ENCODE measurements at places on chromosomes 16 and 17.

DNA sequence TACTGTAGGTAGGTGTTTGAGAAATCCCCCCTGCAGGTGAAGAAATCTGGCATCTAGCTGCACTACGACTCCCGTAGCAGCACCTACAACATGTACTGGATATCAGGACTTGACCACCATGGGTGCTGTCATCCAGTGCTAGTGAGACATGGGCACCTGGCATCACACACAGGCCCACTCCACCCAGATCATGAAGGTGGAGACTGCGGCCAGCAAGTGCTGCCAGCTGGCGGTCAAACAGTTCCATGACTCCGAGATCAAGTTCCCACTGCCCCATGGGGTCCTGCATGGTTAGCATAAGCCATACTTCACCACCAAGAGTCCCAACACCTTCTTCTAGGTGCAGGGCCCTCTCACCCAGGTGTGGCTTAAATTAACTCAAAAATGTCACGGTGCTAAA lies 213.0 kb upstream of the C17orf78 start:
- DNase-seq, result no peak

DNA sequence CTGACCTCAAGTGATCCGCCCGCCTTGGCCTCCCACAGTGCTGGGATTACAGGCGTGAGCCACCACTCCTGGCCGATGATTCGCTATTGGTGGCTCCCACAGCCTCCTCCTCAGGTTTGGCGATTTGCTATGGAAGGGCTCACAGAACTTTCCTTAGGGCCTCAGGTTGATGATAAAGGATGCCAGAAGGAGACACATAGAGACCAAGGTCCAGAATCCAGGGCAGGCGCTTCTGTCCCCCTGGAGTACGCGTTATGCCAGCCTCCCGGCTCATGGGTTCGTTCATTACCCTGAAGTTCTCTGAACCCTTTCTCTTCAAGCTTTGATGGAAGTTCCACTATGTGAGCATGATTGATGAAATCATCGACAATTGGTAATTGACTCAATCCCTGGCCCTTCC lies 19.9 kb downstream of the LGALS3BP start:
- no peak for DNase-seq

GRCh38 chr17:35293151-35293847 lies 50.4 kb downstream of the SLFN5 start:
- DNase-seq, result no peak

GRCh38 chr17:81542431-81543338 lies 9.5 kb downstream of the FAAP100 start:
- DNase-seq, result no peak

GRCh38 chr17:17511881-17512858 lies 16.0 kb upstream of the RASD1 start:
- peak; percentile 98 for DNase-seq

DNA sequence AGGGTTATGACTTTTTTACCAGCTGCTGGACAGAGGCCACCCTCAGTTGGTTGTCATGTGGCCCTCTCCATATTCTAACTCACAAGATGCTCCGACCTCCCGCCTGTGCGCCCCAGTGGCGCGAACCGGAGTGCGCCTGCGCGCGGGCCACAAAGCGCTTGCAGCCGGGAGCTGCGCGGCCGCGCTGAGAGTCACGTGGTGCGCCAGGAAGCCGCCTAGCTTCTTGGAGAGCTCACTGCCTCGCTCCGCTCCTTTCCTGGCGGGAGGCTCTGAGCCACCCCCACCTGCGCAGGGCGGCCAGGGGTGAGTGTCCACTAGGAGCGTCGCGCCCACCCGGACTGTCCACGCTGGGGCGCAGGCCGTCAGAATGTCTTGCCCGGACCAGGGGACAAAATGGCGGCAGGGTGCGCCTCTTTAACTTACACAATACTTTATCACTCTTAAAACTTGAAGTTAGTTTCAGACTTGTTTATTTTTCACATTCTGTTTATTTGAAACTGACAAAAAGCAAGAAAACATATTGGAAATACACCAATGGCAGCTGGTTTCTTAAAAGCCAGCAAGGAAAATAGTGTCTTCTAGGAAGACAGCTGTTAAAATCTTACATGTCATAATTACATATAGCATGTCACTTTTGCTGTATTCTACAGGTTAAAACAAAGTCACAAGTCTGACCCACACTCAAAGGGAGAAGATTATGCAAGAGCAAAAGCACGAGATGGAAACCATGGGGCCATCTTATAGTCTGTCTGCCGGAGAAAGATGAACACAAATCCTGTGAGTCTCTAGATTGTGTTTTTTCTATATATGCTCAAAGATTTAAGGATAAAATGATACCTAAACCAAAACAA lies 357.9 kb downstream of the CNTNAP4 start:
- DNase-seq, result no peak

DNA sequence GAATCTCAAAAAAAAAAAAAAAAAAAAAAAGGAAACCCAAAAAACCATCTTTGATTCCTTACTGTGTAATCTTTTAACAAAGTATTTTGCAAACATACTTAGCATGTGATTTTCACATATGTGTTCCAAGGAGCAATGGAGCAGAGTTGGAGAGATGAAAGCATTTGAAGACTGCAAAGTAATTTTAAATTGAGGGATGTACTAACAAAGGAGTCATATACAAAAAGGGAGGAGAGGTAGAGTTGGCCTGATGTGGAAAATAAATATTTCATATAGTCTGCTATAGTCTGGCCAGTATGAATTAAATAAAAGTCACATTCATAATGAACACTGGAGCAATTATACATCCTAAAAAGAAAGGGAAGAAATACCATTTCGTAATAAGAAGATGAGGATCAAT lies 265.8 kb upstream of the TBX2 start:
- no peak for DNase-seq

DNA sequence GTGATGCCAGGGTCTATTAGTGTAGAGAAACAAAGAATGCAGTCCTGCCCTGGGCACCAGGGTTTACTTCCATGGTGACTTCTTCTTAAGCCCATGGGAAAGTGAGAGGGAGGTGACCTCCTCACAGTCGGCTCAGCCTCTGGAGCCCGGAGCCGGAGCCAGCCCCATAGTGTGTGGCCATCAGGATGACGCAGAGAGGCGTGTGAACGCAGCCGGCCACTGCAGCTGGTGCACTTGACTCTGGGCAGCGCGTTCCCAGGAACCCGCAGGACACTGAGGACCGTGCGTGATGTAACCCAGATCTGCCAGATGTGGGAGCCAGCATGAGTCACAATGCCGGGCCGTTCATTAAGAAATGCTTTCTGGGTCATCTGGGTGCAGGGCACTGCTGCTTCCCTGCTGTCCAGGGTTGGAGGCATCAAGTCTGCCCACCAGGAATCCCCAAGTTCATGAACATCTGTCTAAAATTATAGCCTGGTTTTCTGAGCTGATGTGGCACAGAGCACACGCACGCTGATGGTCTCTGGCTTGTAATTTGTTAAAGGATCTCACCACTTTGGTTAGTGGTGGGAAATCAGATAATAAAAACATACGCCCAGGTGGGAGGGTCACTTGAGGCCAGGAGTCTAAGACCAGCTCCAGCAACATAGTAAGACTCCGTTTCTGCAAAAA lies 114.1 kb downstream of the PITPNC1 start:
- DNase-seq, result peak; percentile 97

- no peak for DNase-seq
These were observed 163.6 kb upstream of the C17orf78 start for GRCh38 chr17:37212179-37212578.

DNA sequence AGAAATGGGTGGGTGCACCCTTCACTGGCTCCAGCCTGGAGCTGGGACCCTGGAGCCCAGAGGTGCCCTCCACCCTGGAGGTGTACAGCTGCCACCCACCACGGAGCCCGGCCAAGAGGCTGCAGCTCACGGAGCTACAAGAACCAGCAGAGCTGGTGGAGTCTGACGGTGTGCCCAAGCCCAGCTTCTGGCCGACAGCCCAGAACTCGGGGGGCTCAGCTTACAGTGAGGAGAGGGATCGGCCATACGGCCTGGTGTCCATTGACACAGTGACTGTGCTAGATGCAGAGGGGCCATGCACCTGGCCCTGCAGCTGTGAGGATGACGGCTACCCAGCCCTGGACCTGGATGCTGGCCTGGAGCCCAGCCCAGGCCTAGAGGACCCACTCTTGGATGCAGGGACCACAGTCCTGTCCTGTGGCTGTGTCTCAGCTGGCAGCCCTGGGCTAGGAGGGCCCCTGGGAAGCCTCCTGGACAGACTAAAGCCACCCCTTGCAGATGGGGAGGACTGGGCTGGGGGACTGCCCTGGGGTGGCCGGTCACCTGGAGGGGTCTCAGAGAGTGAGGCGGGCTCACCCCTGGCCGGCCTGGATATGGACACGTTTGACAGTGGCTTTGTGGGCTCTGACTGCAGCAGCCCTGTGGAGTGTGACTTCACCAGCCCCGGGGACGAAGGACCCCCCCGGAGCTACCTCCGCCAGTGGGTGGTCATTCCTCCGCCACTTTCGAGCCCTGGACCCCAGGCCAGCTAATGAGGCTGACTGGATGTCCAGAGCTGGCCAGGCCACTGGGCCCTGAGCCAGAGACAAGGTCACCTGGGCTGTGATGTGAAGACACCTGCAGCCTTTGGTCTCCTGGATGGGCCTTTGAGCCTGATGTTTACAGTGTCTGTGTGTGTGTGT lies 46.8 kb downstream of the IL21R start:
- DNase-seq, result no peak

DNA sequence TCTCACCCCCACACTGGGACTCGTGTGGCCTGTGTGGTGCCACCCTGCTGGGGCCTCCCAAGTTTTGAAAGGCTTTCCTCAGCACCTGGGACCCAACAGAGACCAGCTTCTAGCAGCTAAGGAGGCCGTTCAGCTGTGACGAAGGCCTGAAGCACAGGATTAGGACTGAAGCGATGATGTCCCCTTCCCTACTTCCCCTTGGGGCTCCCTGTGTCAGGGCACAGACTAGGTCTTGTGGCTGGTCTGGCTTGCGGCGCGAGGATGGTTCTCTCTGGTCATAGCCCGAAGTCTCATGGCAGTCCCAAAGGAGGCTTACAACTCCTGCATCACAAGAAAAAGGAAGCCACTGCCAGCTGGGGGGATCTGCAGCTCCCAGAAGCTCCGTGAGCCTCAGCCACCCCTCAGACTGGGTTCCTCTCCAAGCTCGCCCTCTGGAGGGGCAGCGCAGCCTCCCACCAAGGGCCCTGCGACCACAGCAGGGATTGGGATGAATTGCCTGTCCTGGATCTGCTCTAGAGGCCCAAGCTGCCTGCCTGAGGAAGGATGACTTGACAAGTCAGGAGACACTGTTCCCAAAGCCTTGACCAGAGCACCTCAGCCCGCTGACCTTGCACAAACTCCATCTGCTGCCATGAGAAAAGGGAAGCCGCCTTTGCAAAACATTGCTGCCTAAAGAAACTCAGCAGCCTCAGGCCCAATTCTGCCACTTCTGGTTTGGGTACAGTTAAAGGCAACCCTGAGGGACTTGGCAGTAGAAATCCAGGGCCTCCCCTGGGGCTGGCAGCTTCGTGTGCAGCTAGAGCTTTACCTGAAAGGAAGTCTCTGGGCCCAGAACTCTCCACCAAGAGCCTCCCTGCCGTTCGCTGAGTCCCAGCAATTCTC lies 27.4 kb downstream of the STH start:
- no peak for DNase-seq

- DNase-seq, result no peak
These were observed 22.6 kb downstream of the SRCAP start for GRCh38 chr16:30721606-30722005.

GRCh38 chr17:30292286-30292858 lies 628 bp upstream of the BLMH start:
- DNase-seq, result no peak

- DNase-seq, result no peak
These were observed 53.5 kb downstream of the ABR start for GRCh38 chr17:1126250-1126797.

- DNase-seq, result peak; percentile 71
These were observed 19.9 kb upstream of the ZNF750 start for GRCh38 chr17:82859431-82860403.

DNA sequence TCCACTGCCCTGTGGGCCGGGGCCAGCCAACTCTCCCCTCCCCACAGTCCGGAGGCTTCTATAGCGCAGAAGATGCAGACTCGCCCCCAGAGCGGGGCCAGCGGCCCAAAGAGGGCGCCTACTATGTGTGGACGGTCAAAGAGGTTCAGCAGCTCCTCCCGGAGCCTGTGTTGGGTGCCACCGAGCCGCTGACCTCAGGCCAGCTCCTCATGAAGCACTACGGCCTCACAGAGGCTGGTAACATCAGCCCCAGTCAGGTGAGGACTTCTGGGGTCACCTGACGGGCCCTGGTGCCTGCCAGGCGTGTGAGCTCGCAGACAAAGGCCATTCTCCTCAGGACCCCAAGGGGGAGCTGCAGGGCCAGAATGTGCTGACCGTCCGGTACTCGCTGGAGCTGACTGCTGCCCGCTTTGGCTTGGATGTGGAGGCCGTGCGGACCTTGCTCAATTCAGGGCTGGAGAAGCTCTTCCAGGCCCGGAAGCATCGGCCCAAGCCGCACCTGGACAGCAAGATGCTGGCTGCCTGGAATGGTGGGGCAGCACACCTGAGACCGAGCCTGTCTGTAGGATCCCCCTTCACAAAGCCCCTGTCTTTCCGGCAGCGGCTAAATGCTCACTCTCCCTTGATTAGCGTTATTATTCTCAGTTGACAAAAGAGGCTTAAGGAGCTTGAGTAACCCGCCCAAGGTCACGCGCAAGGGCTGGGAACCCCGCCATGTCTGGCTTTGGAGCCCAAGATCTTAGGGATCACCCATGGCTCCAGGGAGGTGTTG lies 3.9 kb downstream of the SPATA20 start:
- peak; percentile 69 for DNase-seq

DNA sequence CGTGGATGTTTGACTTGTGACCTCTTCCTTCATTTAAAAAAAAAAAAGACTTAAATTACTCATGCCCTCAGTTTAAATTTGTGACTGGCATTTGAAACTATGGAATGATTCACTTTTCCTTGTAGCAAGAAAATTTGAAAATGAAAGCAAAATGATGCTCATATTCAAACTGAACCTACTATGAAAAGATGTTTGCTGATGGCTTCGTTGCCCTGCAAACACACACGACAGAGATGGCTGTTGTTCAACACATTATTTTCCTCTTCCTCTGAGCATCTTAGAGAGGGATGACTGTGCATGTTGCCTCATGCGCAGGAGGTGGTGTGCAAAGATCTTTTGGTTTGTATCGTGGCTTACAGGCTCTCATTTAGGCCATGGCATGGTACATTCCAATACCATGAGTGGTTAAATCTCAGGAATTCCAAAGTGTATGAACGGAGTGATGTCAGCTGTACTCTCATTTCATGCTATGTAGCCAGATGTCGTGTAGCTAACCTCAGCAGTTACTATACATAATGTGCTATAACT lies 164.5 kb downstream of the PRKCA start:
- DNase-seq, result peak; percentile 100

- DNase-seq, result no peak
These were observed 209.7 kb downstream of the MSI2 start for GRCh38 chr17:57466017-57466471.

DNA sequence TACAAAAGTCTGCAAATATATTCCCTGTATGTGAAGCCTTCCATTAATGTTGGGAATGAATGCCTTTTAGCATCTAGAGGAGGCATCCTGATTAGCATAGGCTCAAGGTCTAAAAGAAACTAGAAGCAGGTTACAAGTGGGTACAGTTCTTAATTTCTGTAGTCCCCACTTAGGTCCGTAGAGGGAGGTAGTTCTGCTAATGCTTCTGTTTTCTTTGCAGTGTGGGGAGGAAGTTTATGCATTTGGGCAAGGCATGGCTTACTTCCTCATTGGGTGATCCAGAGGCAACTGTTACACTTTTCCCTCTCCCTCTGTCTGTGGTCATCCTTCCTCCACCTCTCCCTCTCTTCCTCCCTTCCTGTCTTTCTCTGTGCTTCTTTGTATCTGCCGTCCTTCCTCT lies 108.4 kb upstream of the ZKSCAN2 start:
- DNase-seq, result no peak
